ENCODE measurements at places on chromosomes 5 and 9.

DNA sequence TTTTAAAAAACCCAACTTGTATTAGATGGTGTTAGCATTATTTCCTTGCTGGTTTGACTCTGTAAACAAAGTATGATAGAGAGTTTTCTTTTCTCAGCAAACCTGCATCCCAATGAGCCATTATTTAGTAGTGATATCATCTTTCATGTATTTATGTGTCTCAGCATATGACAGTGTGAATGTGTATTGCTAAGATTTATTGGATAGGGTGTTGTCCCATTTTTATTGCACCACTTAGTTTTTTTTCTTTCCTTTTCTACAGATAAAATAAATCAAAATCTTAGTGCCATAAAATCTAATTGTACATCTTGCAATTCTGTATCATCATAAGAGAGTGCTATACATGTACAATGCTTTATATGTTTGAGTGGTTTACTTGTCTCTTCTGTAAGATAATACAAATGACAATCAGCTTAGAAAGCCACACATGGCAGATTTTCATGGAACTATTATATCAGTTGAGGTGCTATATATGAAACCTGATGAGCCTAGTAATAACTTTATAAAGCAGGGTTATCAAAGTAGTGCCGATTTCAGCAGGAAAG, 149.2 kb upstream of the CYLC2 start:
- DNase-seq = no peak

DNA sequence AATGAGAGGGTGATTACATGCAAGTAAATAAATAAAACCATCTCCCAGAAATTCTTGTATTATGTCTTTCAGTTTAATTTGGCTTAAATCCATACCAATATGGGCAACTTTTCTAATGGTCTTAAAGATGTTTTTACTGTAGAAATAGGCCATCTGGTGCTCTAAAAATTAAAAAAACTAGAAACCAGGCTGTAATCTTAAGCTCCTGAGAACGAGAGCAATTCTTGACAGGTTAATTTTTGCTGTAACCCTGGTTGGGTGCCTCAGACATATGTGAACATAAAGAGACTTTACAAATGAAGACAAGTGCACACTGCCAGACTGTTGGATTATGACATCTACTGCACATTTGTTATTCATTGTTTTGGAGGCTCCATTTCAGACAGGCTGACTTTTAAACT, 246.8 kb upstream of the DAB2 start:
- DNase-seq = no peak

- DNase-seq = no peak
Observed at GRCh38 chr9:69249337-69249736, 75.3 kb downstream of the TJP2 start.

DNA sequence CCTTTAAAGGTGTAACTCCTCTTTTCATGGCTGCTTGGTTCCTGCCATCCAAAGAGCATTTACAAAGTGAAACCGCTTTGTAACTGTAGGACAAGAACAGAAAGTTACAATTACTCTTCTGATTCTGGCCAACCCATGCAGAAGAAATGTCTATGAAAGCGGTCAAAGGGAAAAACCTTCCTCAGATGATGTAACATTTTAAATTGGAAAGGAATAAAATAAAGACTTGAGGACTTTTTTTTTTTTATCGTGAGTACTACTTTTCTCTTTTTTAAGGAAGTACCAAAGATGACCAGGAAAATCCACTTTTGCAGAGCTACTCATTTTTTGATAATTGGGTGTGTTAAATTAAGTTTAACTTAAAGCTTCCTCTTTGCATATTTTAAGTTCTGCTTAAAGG, 13.0 kb upstream of the C9orf72 start:
- DNase-seq = peak; percentile 2

- DNase-seq = no peak
Observed at GRCh38 chr9:91805031-91805430, 145.0 kb downstream of the ROR2 start.
